Left hindlimb (tissue), 1 donor: ENCODE measurements at places on chromosomes 7 and 10.

DNA sequence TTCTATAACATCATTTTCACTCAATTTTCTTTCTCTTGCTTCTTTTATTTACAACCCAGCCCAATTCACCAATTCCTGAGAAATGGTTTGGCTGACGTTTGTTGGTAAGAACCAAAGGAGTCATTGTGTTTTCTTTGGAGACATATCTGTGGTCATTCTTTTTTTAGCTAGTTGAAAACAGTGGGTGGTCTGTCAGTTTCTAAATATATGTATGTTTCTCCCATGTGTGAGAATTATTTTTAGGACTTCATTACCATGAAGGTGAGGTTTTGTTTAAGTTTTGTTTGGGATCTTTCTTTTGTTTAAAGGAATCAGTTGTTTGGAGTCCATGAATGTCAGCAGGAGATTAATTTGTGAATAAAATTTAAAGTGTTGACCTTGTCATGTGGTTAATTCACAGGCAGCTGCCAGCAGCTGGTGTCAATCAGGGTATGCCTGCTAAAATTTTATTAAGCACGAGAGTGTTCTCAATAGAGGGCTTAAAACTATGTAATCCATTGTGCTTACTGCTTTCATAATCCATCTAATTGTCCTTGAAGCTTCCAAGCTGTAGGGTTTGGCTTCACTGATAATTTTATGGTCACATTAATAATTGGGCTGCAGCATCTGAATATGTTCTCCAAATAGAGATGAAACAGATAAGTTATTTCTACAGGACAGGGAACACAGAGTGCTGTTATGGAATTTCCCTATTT, 38.7 kb downstream of the INSYN2A start:
- no peak for DNase-seq

GRCh38 chr10:130359711-130360110, 223.5 kb downstream of the GLRX3 start:
- DNase-seq = no peak

DNA sequence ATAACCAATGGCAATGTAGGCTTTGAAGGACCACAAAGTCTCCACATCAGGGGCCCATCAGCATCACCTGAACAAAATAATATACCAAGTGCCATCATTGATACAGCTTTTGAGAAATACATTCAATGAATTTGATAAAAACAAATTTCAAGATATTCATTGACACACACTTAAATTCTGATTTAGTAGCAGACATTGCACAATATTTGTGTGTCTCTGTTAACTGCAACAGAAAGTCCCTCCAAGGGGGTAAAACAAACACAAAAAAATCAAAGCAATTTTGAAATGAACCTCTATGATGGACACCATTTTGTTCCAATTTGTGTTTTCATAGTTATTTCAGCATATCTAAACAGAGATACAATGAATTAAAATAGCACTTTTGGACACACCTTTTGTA, 86.8 kb upstream of the RSU1 start:
- DNase-seq = no peak

- DNase-seq = no peak
Measured at GRCh38 chr10:87767253-87767652, 50.8 kb downstream of the ATAD1 start.

GRCh38 chr7:106222545-106222944, 62.2 kb downstream of the NAMPT start:
- DNase-seq = no peak

DNA sequence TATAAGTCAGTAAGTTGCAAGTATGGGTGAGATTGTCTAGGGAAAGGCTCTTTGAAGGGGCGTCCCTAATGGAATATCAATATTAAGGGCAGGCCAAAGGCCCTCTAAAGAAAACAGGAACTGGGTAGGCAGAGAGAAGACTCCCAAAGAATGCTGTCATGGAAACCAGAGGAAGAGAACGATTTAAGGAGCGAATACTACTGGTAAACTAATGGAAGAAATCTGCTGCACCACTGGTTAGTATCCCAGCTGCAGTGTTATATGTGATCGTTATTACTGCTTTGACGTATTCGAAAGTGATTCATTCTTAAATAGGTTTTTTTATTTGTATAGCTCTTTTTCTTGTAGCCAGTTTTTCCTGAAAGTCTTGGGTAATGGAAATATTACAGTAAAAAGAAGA, 1.3 kb downstream of the CASP2 start:
- DNase-seq = no peak
